HAP-1 (cell line): ENCODE measurements at places on chromosomes 13 and 19.

- DNase-seq, result no peak
Measured at GRCh38 chr13:79034341-79034740, 371.7 kb downstream of the RBM26 start.

- no peak for DNase-seq
Measured at GRCh38 chr13:26021956-26022355, 29.9 kb downstream of the SHISA2 start.

DNA sequence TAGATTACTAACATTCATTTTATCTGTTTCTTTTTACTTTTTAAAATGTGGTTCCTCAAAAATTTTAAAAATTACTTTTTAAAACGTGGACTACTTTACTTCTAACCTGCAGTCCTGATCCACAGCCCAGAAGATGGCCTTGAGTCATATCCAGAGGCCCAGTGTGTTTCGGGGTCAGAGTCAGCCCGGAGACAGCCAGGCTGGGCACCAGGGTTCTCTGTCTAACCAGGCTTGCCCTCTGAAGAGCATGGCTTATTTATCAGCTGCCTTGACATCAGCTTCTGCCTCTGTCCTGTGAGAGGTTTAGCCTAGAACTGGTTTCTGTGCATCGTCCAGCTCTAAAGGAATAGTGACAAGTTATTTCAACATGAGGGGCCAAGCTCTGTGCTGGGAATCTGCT, 332.0 kb downstream of the FGF9 start:
- no peak for DNase-seq

DNA sequence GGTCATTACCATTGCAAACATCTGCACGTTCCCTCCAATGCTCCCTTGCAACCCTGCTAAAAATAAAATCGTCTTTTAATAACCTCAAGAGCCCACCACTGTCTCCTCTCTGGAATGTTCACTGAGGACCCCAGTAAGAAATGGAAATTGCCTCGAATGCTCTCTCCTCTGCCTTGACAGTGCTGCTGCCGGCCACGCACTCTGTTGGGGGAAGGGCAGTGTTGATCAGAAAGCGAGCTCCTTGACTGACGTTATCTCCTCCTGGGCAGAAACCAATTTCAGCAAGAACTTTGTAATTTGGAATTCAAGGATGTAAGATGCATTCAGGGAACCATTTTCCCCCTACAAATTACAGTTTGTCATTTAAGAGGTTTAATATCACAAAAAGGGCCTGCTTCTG, 718.5 kb downstream of the UQCRFS1 start:
- no peak for DNase-seq

DNA sequence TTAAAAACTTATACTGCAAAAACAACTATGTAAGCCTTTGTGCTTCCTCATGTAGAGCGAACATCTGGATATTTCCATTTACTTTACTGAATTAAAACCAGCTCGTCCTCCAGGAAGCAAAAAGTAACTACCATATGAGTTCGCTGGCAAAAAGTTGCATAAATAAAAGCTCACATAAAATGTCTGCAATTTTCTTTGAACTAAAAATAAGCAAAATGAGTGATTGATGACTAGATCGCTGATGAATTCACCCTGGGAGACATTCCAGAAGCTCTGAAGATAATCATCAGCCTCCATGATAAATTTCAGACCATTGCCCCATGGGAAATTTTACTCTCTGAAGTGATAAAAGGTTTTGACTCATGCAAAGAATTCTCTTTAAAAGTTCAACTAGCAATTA, 67.3 kb upstream of the SACS start:
- no peak for DNase-seq

DNA sequence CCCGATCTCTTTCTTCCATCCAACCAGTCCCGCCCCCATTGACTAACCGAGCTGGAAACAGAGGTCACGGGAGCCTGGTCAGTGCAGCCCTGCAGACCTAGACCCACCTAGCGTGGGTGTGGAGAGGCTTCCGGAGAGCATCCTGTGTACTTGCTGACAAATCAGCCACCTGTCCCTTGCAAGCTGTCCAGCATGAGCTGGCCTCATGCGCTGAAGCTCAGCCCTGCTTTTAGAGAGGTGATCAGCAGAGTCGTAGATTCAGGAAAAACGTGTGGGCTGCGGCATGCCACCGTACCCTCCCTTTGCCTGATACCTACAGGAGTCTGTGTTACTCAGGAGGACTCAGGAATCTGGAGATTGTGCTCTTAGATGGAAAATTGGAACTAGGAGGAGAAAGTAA, 80.3 kb upstream of the UQCRFS1 start:
- no peak for DNase-seq

- no peak for DNase-seq
Measured at GRCh38 chr19:3733549-3734309, 25.5 kb downstream of the TJP3 start.

DNA sequence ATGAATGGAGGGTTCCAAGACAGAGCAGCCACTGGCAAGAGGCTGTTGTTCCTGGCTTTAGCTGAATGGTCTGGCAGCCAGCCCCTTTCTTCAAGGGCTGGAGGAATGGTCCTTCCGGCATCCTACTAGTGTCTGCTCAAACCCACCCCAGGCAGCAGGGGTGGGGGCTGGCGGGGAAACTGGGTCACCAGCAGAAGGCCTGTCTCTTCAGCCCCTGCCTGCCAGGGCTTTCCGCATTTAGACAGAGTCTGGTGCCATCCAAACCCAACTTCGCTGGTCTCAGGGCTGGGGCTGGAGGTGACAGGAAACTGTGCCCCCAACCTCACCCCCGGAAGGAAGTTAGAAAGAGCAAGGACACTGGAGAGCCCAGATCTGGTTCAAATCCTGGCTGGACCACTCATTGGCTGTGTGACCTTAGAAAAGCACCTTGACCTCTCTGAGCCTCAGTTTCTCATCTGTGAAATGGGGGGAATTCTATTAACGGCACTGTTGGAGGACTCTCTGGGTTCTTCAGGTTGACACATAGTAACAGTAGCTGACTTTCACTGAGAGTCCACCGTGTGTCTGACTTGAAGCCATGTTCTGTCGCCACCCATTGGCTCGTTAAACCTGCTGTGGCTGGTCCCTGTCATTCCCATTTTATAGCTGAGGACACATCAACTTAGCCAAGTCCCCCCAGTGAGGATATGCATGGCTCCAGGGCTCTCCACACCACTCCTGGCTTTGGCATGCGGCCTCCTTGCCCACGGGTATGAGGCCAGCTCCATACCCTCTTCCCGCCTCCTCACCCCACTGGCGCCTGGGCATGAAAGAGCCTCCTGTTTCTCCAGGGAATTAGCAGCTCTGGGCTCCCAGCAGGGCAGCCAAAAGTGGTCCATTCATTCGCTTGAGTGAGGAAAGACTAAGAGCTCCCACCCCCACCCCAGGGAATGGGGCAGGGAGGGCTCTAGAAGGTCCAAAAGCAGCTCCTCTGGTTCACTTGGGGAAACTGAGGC, 2.5 kb upstream of the NR2C2AP start:
- DNase-seq, result no peak

DNA sequence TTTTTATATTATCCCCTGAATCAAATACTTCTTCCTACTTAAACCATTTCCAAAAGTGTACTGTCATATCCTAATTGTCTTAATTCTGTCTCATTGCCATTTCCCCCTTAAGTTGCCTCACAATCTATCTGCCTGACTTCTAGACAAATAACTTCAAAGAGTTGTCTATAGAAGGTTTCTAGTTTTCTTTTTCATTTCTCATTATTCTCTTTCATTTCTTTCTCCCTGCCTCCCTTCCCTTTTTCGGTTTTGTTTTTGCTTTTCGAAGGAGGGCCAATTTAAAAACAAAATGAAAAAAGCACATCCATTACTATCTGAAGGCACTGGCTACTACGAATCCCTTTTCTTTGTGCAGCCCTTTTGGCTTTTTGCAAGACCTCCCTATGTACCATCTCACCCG, 367.2 kb downstream of the DNAJC15 start:
- DNase-seq, result no peak

DNA sequence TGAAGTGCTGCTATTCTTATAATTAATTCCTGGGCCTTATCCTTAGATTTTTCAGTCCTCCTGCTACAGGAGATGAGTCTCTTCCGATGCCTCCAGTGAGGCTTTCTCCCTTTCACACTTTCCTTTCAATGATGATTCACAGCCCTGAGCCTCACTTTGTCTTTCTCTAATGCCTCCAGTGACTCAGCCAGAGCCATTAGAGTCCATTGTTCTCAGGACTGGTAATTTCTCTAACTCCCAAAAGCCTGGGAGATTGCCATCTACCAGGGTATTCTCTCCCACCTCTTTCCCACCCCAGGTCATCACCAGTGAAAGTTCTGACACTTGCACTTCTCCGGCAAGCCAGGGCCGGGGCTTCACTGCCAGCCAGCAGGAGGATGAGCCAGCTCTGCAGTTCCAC, 49.6 kb upstream of the ARGLU1 start:
- DNase-seq, result no peak

DNA sequence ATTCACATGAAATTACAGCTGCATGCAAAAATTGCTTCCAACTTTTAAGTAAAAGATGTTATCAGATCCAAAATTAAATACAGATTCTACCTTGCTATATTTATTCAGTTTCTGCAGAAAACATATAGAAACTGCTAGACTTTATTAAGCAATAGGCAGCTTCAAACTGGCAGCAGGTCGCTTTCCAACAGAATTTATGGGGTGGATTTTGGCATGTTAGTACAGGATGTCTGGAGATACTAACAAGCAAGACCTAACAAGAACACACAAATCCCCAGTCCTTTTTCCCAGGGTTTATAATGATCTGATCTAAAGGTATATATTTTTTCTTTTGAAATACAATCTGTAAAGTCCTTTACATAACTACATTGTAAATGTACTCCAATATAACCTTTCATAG, 27.5 kb downstream of the TBC1D4 start:
- no peak for DNase-seq

- peak; percentile 86 for DNase-seq
Measured at GRCh38 chr19:58559275-58560006, 1.0 kb upstream of the UBE2M start.

GRCh38 chr19:35710784-35711723, 6.7 kb downstream of the ZBTB32 start:
- no peak for DNase-seq

GRCh38 chr19:19111136-19111835, 27.0 kb downstream of the TMEM161A start:
- no peak for DNase-seq

DNA sequence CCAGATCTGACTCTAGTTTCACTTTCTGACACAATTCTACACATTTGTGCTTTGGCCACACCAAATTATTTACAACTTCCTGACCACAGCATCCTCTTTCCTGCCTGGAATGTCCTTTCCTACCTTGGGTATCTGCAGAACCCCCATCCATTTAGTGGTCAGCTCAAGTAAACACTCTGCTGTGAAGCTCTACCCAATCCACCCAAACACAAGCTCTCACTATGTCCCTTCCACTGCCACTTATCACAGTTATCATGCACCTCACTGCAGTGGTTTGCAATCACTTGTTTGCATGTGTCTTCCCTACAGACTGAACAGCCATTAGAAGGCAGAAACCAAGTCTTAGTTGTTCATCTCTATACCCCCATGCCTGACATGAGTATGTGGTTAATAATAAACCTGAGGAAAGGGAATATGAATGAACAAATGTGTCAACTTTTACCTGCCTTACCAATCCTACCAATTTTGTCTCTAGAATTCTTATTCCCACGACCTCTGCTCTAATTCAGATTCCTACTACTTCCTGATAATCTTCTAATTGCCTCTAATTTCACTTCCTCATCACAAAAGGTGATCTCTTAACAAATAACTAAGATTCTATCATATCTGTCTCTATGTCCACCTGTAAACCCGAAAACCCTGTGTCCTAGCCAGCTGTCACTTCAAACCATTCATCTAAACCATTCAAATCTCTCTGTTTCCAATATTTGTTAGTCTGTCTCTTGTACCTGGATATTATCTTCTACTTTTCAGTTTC, 25.1 kb downstream of the LNX2 start:
- no peak for DNase-seq

GRCh38 chr13:95209109-95209508, 92.1 kb downstream of the ABCC4 start:
- no peak for DNase-seq

GRCh38 chr19:49403404-49404187, 15.5 kb downstream of the KASH5 start:
- no peak for DNase-seq

DNA sequence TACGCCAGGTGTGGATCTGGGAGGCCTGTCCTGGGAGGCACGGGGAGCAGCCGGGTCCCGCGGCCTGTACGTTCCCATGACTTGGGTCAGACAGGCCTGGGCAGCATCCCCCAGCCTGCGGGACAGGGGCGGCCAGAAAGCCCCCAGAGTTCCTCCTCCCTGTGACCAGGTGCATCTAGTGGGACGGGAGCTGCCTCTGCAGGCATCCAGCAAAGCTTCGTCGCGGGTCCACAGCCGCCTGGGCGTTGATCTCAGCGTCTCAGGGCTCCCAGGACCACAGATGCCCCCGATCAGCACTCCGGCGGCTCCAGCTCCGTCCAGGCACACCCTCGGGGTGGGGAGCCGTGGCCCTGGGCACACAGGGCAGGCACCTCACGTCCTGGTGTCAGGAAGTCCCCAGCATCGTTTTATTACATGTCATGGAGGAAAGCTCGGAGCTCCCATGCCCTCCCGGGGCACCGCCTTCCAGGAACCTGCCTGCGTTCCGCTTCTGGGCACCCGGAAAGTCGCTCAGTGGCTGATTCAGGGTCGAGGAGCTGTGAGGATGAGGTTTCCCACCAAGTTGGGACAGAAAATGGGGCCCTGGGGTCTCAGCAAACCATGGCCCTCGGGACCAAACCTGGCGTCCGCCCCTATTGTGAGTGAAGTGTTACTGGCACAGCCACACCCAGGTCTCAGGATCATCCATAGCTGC, 1.5 kb upstream of the GZMM start:
- DNase-seq, result no peak

DNA sequence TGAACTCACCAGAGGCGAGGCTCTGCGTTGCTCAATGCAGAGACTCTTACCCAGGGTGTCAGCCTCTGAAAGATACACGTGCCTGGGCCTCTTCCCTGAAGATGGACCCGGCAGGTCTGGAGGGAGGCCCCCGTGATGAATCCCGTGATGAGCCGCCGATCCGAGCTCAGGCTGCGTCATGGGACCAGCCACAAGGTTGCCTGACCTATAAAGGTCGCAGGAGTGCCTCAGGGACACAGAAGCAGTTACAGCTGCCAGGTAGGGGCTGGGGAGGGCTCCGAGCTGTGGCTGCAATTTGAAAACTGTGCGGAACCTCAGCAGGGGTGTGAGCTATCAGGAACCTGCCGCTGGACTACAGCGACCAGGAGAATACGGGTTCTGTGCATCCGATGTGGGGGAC, 10.5 kb upstream of the ATP11A start:
- no peak for DNase-seq
